AG10803 (cell line): ENCODE measurements at places on chromosomes 2 and 18.

DNA sequence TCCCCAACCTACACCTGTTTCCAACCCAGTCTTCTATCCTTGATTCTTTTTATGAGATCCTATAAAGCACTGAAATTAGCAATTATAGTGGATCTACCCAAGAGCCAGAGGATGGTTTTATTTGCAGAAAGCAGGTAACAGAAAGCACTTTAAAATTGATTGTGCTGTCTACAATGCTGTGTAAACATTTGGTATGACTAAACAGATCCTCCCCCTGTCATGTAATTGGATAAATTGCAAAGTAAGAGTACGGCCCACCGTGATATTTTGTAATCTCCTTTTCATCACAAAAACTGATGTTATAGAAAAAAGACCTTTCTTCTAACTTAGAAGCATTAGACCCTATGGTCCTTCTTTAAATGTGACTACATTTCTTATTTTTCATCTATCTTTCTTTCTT is 11.3 kb upstream of the PPP3R1 start:
- no peak for DNase-seq

DNA sequence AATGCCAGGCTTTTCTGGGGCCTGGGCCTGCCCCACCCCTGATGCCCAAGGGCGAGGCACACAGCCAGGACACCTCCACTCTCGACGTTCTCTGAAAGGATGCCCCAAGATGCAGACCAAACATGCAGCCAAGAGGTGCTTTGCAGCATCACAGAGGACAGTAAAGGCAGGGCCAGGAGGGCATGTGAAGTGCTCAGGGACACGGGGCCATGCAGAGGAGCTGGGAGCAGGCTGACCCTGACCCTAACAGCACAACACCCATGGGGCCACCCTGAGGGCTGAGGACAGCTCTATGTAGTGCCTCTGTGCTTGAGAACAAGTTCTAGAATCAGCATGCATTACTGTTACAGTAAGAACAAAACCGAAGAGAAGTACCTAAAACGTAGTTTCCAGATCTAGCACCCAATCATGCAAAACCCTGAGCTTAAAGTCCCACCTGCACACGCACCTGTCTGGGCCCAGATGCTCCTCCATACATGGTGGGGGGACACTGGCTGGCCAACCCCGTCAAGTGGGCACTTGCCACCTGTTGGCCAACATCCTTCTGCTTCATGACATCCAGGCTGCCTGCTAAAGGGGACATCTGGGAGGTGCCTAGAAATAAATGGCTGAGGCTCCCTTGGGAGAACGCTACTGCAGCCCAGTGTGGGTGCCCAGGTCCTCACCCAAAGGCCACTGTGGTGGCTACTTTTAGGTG is 15.4 kb downstream of the HS6ST1 start:
- no peak for DNase-seq

DNA sequence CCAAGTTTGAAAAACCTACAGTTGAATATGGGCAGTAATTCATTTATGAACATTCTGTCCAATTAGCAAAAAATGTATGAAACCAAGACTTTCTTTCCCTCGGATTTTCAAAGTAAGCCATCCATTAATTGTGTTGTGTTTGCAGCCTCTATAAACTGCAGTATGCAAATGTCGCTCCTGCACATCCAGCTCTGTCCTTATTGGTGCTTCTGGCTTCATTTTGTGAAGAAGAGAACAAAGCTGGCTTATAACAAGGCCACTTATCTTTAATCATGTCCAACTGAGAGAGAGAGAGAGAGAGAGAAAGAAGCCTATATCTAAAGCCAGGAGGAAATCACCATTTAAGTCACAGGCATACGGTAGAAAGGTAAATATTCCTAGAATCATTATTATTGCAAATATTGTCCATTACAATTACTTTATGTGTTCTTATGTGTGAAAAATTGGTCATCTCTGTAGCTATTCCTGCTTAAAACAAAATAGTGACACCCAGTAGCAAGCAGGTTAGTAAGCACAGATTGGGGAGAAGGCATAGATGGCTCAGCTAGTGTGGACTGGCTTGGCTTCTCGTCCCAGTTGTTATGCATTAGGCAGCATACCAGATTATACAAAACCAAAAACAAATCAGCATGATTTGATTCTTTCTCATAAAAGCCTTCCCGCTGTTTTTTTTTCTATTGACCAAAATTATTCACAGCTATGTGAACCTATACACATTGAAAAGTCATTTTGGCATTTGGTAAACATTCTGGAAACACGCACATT is 726.4 kb upstream of the SOX11 start:
- no peak for DNase-seq

GRCh38 chr2:175552902-175553301 is 371.4 kb upstream of the ATP5MC3 start:
- DNase-seq: no peak

DNA sequence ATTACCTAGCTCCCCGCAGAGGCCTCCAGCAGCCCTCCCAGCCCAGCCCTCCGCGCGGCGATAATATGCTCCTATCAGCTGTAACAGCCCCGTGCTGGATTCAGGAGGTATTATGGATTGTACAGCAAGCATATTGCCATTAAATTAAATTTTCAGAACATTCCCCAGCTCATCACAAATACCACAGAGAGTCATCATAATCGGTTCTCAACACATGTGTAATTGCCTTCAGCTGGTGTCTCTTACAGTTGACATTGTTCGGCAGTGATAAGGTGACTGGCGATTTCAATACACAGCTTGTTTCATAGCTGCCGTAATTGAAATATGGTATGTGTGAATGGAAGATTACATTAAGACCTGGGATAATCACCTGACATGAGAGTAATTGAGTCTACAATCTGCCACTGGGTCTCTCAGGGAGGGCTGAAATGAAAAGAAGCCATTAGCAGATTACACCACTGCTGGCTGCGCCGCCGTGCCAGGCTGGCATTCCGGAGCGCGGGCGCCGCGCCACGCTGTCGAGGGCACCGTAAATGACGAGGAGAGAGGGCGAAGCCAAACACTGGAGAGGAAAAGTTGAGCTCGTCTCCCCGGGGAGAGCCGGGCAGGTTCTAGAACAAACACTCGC is 549.4 kb upstream of the SALL3 start:
- DNase-seq: no peak

- no peak for DNase-seq
Observed at GRCh38 chr2:42775186-42775585, 11.3 kb upstream of the OXER1 start.
